ENCODE measurements at places on chromosomes 11 and 22.
A peak's percentile ranks its signal among the peaks of the same experiment; 100 is the strongest.

DNA sequence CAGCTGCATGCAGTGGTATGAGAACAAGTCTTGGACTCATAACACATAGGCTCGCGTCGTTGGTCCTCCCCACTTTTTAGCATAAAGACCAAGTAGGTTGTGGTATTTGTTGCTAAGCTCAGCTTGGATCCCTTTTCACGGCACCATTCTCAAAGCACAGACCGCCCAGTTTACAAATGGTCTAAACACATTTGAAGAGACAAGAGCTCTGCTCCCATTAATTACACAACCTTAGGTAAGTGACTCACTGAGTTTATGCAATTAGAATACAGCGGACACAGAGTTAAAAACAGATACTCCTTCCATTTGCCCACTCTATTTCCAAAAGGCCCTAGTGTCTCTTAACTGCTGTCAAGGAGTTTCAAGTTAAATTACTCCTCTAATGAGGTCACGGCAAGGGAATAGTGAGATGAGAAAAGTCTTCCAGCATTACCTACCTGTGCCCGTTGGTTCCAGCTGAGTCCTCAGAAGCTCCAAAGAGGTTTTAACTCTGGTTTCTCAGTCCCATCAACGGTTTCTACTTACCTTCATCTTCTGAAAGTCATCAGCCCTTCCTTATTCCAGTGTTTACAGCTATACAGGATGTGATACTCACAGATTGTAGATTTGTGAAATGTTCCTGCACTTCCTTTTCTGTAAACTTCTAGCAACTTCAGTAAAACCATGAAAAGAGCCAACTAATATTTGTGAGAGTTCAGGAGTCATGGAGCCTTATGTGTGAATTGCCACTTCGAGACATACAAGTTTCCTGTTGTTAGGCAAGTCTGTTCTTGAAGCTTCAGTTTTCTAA lies at the start of gene MS4A6A:
MS4A6A (minus strand) TSS at position 543 of the 790 bp plus-strand sequence. CDS start 1,356 bp downstream, outside the sequence.
- H3K27ac ChIP-seq: no peak within 1 kb of the TSS
- no peak for DNase-seq
- no peaks in the 10 kb centered on the region for H3K27me3 ChIP-seq
- no peaks in the 10 kb centered on the region for H3K36me3 ChIP-seq

GRCh38 chr11:104570078-104570701 lies 328.1 kb downstream of the CASP12 start:
- H3K4me1 ChIP-seq: 0 out of 2 replicates have a peak, but pooled peaks cover 2% of the 10 kb centered on the region
- no peaks in the 10 kb centered on the region for H3K27me3 ChIP-seq
- no peak overlapping the region for H3K4me3 ChIP-seq
- no peaks in the 10 kb centered on the region for H3K36me3 ChIP-seq
- H3K27ac ChIP-seq: no peak overlapping the region

- H3K36me3 ChIP-seq: no peaks in the 10 kb centered on the region
- no peak for DNase-seq
- no peak overlapping the region for H3K27ac ChIP-seq
- H3K27me3 ChIP-seq: no peaks in the 10 kb centered on the region
- H3K4me1 ChIP-seq: no peaks in the 10 kb centered on the region
Observed at GRCh38 chr22:48396785-48397530, 1430.7 kb downstream of the BRD1 start.

GRCh38 chr11:110469127-110469526 lies 39.4 kb downstream of the FDX1 start:
- peaks cover 14% of the 10 kb centered on the region for H3K4me1 ChIP-seq
- H3K27ac ChIP-seq: no peak overlapping the region
- no peak overlapping the region for H3K4me3 ChIP-seq

- H3K4me1 ChIP-seq: no peaks in the 10 kb centered on the region
- no peak for DNase-seq
- no peak overlapping the region for H3K27ac ChIP-seq
- H3K36me3 ChIP-seq: no peaks in the 10 kb centered on the region
Observed at GRCh38 chr11:45674481-45675190, 9.2 kb upstream of the CHST1 start.

GRCh38 chr11:19355601-19356000 lies 114.9 kb upstream of the E2F8 start:
- no peak overlapping the region for H3K4me3 ChIP-seq
- peaks cover 28% of the 10 kb centered on the region for H3K27me3 ChIP-seq
- H3K27ac ChIP-seq: no peak overlapping the region
- DNase-seq: no peak
- H3K36me3 ChIP-seq: no peaks in the 10 kb centered on the region

DNA sequence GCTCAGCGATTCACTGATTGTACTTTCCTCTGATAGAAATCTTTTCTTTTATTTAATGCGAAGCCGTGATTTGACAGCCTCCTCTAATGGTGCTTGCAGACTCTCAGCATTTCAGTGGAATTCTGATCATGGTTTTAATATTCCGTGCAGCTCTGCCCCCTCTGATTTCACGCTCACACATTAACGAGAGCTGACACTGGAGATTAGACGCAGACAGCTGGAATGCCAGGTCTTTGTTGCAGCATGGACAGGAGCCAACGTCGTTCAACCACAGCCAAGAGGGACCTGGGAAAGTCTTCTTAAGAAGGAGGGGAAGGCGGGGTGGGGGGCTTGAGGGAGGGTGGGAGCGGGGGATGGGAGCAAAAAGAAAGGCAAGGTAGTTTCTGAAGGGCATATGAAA lies 186.4 kb downstream of the BLID start:
- H3K36me3 ChIP-seq: no peaks in the 10 kb centered on the region
- H3K4me1 ChIP-seq: peaks cover 14% of the 10 kb centered on the region
- peak overlapping the region; percentile 8 for H3K4me3 ChIP-seq

- H3K27me3 ChIP-seq: no peaks in the 10 kb centered on the region
- H3K4me3 ChIP-seq: peak overlapping the region; percentile 77
- H3K4me1 ChIP-seq: peaks cover 5% of the 10 kb centered on the region
- H3K27ac ChIP-seq: no peak overlapping the region
Observed at GRCh38 chr11:68002938-68003845, 705 bp downstream of the UNC93B1 start.

DNA sequence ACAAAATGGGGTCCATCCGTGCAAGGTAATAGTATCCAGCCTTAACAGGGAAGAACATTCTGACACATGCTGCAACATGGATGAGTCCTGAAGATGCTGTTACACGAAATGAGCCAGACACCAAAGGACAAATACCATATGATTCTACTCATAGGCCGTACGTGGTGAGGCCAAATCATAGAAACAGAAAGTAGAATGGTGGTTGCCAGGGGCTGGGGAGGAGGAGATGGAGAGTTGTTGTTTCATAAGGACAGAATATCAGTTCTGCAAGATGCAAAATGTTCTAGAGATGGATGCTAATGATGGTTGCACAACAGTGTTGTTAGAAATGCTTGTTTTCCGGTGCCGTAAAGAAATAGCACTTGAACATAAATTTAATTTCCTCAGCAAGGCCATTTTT lies 2.6 kb downstream of the TBX10 start:
- H3K36me3 ChIP-seq: no peaks in the 10 kb centered on the region
- no peak overlapping the region for H3K27ac ChIP-seq
- no peak overlapping the region for H3K4me3 ChIP-seq
- no peak for DNase-seq
- peaks cover 15% of the 10 kb centered on the region for H3K27me3 ChIP-seq
- no peaks in the 10 kb centered on the region for H3K4me1 ChIP-seq

GRCh38 chr11:16365581-16366228 lies 9.4 kb upstream of the SOX6 start:
- peak; percentile 40 for DNase-seq
- no peaks in the 10 kb centered on the region for H3K36me3 ChIP-seq
- H3K4me3 ChIP-seq: no peak overlapping the region
- H3K4me1 ChIP-seq: peaks cover 5% of the 10 kb centered on the region
- H3K27ac ChIP-seq: no peak overlapping the region

DNA sequence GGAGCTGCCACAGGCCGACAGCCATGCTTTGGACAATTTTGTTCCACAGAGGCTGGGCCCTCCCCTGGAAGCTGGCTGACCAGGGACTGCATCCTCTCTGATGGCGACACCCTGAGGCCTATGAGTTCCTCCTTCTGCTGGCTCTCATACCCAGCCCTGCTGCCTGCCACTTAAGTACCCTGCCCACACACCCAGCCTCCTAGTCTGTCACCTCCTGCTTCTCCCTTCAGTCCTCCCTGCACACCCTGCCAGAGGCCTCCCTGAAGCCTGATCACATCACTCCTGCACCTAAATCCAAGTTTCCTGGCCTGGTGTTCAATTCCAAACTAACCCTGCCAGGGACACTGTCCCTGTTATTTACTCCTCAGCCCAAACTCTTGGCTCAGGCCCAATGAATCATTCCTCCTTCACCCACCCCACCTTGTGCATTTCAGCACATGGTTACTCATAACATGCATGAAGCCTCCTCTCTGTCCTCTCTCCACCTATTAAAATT lies 136.7 kb upstream of the NECTIN1 start:
- H3K4me1 ChIP-seq: no peaks in the 10 kb centered on the region
- H3K27me3 ChIP-seq: peaks cover 18% of the 10 kb centered on the region
- DNase-seq: no peak
- H3K36me3 ChIP-seq: no peaks in the 10 kb centered on the region

GRCh38 chr11:77211040-77211451 lies 83.0 kb downstream of the MYO7A start:
- no peak overlapping the region for H3K27ac ChIP-seq
- H3K27me3 ChIP-seq: peaks cover 18% of the 10 kb centered on the region
- DNase-seq: no peak
- no peaks in the 10 kb centered on the region for H3K4me1 ChIP-seq

GRCh38 chr11:95671768-95672167 lies 117.8 kb downstream of the FAM76B start:
- DNase-seq: peak; percentile 45

GRCh38 chr11:27710536-27710935 lies 10.3 kb upstream of the BDNF start:
- H3K4me3 ChIP-seq: no peak overlapping the region
- peak; percentile 85 for DNase-seq
- H3K27ac ChIP-seq: peak overlapping the region; percentile 41
- no peaks in the 10 kb centered on the region for H3K36me3 ChIP-seq
- H3K27me3 ChIP-seq: no peaks in the 10 kb centered on the region

GRCh38 chr22:19507534-19507861 lies 16.7 kb downstream of the CLDN5 start:
- H3K36me3 ChIP-seq: peaks cover 2% of the 10 kb centered on the region
- no peak for DNase-seq
- no peaks in the 10 kb centered on the region for H3K27me3 ChIP-seq
- H3K4me1 ChIP-seq: no peaks in the 10 kb centered on the region
- H3K27ac ChIP-seq: no peak overlapping the region

GRCh38 chr22:45994491-45995404 lies 17.8 kb upstream of the WNT7B start:
- H3K27ac ChIP-seq: no peak overlapping the region
- peaks cover 9% of the 10 kb centered on the region for H3K27me3 ChIP-seq
- H3K36me3 ChIP-seq: no peaks in the 10 kb centered on the region
- H3K4me1 ChIP-seq: peaks cover 28% of the 10 kb centered on the region
- H3K4me3 ChIP-seq: no peak overlapping the region

- peaks cover 2% of the 10 kb centered on the region for H3K4me1 ChIP-seq
- peak overlapping the region; percentile 75 for H3K27ac ChIP-seq
- DNase-seq: no peak
Observed at GRCh38 chr11:62856333-62856895, 17.0 kb upstream of the WDR74 start.

GRCh38 chr11:1392111-1392510 lies 2.4 kb downstream of the BRSK2 start:
- no peak overlapping the region for H3K27ac ChIP-seq
- peaks cover 22% of the 10 kb centered on the region for H3K27me3 ChIP-seq
- H3K36me3 ChIP-seq: no peaks in the 10 kb centered on the region

DNA sequence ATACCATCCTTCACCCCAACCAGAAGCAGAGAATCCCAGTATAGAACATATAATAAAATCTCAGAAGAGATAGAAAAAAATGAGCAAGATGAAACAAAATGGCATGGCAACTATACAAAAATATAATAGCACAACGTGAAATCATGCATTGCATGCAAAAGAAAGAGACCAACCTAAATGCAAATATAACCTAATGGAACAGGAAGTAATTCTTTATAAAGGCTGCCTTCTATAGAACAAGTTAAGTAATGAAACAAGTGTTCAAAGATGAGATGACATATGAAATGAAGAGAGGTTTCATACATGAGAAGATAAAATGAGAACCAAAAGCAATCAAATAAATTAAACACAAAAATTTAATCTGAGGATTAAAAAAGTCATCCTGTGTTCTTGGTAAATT lies 18.5 kb upstream of the ARHGAP20 start:
- H3K27me3 ChIP-seq: no peaks in the 10 kb centered on the region
- H3K27ac ChIP-seq: no peak overlapping the region
- no peak overlapping the region for H3K4me3 ChIP-seq
- DNase-seq: no peak

GRCh38 chr22:28798810-28799605 lies 1.4 kb downstream of the XBP1 start:
- DNase-seq: peak; percentile 96
- no peaks in the 10 kb centered on the region for H3K4me1 ChIP-seq
- H3K4me3 ChIP-seq: peak overlapping the region; percentile 91
- peak overlapping the region; percentile 87 for H3K27ac ChIP-seq

- no peaks in the 10 kb centered on the region for H3K4me1 ChIP-seq
- H3K36me3 ChIP-seq: no peaks in the 10 kb centered on the region
- no peak overlapping the region for H3K4me3 ChIP-seq
- peaks cover 46% of the 10 kb centered on the region for H3K27me3 ChIP-seq
Observed at GRCh38 chr22:27065279-27065678, 407.9 kb downstream of the MIAT start.

- H3K4me1 ChIP-seq: no peaks in the 10 kb centered on the region
- no peak overlapping the region for H3K27ac ChIP-seq
- peaks cover 2% of the 10 kb centered on the region for H3K27me3 ChIP-seq
- no peak overlapping the region for H3K4me3 ChIP-seq
- no peak for DNase-seq
Observed at GRCh38 chr11:120023120-120023519, 114.8 kb downstream of the TRIM29 start.

DNA sequence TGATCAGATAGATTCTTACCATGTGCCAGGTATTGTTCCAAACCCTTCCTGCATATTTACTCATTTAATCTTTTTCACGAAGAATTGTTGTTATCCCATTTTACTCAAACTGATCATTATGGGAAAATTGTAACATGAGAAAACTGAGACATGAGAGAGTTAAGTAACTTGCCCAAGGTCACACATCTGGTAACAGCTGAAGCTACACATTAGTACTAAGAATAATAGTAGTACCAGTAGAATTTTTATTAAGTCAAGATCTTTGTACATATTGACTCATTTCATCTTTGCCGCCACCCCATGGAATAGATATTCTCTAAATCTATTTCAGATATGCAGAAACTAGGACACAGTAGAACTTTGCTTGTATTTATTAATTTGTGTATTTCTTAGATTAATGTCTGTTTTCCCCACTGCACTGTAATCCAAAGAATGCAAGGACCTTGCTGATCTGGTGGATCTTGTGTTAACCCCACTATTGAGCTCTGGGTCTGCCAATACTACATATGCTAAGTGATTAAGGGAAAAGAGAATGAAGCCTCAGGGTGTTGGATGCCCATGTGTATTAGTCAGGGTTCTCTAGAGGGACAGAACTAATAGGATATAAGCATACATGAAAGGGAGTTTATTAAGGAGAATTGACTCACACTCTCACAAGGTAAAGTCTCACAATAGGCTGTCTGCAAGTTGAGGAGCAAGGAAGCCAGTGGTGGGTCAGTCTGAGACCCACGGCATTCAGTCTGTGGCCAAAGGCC lies 72.8 kb downstream of the PARVA start:
- H3K27ac ChIP-seq: peak overlapping the region; percentile 31
- H3K4me3 ChIP-seq: no peak overlapping the region
- no peaks in the 10 kb centered on the region for H3K27me3 ChIP-seq
- peaks cover 3% of the 10 kb centered on the region for H3K36me3 ChIP-seq
- DNase-seq: peak; percentile 58
- peaks cover 20% of the 10 kb centered on the region for H3K4me1 ChIP-seq
